ENCODE measurements at places on chromosomes 3 and 15.

- peak; percentile 66 for DNase-seq
Observed at GRCh38 chr3:38205472-38205805, 40.1 kb downstream of the OXSR1 start.

DNA sequence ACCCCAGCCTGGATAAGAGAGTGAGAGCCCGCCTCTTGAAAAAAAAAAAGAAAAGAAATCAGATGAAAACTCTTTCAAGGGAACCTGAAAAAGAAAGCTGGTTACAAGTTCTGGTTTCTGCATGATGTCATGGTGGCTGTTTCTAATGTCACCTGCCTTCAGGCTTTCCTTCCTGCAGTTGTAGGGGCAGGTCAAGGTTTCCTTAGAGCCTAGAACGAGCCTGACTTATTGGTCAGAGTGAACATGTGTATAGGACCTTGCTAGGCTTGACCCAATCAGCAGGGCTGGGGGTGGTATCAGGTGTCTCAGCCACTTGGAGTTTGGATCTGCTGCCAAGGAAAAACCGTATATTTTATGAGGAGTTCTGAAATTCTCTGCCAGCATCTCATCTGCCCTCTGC is 3.8 kb downstream of the IVD start:
- DNase-seq, result no peak

DNA sequence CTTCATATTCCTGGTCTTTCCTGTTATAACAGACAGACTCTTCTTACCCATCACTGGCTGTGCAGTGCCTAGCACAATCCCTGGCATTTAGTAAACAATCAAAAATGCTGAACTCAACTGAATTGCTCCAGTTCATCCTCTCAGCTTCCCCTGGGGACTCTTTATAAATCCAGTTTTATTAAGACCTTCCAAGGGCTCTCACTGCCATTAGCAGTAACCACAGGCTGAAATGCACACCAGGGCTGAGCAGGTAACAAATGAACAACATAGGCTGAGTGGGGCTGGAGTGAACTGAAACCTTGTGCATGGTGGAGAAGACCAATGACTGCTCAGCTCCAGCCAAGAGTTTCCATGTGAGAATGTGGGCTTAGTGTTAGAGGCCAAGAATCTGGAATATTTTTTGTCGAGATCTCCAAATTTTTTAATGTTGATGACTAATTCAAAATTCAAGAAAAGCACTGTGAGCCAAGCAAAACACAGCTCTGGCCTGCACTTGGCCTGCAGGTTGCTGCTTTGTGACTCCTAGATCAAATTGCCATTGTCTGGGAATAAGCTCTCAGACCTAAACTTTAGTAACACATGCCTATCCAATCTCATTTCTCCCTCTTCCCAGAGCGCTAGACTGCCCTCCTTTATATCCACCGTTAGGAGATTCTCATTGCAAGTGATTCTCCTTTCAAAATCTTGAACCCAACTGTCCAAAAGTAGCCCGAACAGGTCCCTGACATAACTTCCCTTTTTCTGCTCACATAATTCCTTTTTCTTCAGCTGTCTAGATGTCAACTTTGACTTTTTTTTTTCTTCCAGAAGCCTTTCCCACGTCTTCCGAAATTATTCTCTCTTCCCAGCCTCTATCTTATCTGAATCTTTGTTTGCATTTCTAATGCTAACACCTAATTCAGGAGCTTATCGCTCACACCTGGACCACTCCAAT is 7.4 kb downstream of the SQOR start:
- no peak for DNase-seq

DNA sequence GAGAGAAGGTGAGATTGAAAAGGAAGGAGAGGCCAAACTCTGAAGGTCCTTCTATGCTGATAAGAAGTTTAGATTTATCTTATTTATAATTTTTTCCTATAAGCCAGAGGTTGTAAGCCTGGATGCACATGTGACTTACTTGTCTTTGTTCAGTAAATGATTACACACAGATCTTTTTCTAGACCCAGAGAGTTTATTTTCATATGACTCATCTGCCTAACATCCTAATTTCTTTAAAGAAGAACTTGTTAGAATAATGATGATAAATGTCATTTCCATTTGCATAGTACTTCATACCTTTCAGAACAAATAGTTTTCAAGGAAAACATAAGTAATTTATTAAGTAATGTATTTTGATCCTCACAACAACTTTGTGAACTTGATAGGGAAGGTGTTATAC is 434.8 kb upstream of the DPH6 start:
- DNase-seq, result no peak

GRCh38 chr3:52086461-52086860 is 30.1 kb upstream of the DUSP7 start:
- DNase-seq, result no peak

- DNase-seq, result no peak
Observed at GRCh38 chr3:188465311-188465710, 311.4 kb downstream of the LPP start.

GRCh38 chr3:172675441-172676193 is 35.2 kb downstream of the NCEH1 start:
- peak; percentile 82 for DNase-seq

GRCh38 chr15:29550834-29551465 is 271.3 kb downstream of the TJP1 start:
- DNase-seq, result no peak

- no peak for DNase-seq
Observed at GRCh38 chr3:60274646-60275045, 976.6 kb downstream of the FHIT start.

GRCh38 chr3:100136921-100137320 is 22.6 kb upstream of the FILIP1L start:
- no peak for DNase-seq

DNA sequence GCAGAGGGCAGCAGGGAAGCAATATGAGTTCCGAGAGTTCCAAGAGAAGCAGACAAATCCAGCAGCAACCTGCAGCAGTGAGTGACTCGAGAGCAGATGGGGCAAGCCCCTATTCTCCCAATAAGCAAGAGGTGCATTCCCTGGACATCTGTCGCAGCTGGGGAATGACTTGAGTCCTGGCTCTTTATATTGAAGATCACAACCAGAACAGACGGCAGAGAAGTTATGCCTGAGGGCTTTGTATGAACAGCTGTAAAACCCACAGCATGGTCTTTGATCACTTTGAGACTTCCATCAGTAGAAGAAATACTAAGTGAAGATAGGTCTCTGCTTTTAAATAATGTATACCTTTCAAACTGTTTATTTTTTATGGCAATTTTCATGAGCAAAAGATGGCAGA is 23.6 kb upstream of the C3orf22 start:
- DNase-seq, result no peak

GRCh38 chr15:64355348-64355943 is 527 bp downstream of the CSNK1G1 start:
- peak; percentile 52 for DNase-seq

DNA sequence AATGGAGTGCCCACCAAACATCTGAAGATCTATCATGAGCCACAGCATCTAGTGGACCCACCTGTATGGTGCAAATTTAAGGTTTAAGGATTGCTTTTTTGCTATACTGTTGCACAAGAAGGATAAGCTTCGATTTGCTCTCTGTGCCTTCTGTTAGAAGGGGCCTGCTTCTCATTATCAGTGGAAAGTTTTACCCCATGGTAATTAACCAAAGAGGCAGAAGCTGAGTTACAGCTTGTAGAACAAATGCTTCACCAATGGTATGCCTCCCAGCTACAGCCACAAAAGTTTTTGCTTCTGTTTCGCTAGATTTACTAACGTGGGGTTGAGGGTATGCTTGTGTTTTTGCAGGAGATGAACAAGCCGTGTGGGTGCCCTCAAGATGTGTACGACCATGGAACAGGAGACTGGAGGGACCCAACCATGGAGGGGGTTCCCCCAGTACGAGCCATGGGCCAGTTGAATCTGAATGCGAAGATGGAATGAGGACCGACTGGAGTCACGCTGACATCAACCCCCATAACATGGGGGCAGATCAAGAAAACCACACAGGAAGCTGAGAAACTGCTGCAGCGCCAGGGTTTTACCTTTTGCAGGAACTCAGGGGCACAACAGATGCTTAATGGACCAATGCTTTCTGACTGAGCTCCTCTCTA is 43.5 kb downstream of the ACAD9 start:
- DNase-seq, result no peak

DNA sequence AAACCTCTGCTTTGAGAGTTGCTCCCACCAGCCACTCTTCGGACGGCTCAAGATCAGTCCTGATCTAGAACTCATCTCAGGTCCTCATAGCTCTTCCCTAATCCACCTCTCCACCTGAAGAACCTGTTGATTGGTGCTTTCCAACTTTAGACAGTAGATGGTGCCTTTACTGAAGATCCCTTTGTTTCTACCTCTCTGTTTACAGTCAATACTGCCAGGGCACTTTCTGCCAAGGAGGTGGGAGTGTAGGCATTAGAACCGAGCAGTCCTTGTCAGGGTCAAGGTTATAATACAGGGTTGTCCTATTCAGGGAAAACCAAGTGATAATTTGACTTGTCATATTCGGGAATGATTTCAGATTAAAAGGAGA is 1.2 kb downstream of the CGNL1 start:
- no peak for DNase-seq

DNA sequence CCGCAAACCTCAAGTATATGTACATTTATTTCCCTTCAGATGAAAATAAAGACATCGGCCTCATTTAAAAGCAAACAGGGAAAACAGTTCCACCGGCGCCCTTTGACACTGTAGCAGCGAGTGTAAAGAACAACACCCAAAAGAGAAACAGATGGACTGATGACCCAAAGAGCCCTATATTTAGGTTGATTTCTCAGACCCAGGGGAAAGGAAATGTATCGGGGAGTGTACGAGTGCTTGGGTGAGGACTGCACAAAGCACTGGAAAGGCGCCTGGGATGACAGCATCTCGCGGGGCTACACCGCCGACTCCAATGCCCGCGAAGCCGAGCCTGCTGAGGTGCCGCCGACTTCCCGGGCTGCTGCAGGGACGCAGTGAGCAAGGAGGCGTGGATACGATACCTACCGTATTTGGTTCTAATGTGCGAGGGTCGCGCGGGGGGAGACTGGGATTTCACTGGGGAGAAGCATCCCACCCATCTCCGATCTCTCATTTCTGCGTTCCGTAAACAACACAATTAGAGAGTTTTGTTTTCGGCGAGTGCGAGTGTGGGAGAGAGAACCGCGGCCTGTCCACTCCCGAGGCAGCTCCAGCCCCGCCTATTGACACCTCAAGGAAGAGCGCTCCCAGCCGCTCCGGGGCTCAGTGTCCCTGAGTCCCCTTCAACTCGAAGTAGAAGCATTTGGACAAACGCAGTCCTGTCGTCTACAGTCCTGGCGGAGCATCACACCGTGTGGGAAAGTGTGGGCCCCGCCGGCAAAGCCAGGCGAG is 2.0 kb downstream of the MECOM start:
- peak; percentile 44 for DNase-seq

GRCh38 chr15:60400944-60401343 is 3.2 kb upstream of the ANXA2 start:
- DNase-seq, result no peak

DNA sequence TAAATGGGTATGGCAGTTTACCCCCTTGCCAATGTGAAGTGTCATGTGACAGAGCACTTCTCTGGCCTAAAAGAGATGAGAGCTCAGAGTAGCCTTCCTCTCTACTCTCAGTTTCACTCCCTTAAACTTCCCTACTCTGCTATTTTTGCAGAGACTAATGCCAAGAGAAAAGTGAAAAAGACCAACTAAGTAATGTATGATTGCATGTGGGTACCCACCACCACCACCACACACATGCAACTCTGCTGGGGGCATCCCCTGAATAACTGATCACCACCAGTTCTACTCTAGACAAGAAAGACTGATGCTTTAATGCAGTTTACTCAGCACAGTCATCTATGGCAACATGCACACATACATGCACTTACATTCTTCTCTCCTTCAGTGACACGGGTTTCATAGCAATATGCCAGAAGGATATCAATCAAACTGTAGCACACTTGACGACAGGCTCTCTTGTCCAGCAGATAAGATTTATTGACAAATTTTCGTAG is 31.3 kb downstream of the SHQ1 start:
- DNase-seq, result no peak

DNA sequence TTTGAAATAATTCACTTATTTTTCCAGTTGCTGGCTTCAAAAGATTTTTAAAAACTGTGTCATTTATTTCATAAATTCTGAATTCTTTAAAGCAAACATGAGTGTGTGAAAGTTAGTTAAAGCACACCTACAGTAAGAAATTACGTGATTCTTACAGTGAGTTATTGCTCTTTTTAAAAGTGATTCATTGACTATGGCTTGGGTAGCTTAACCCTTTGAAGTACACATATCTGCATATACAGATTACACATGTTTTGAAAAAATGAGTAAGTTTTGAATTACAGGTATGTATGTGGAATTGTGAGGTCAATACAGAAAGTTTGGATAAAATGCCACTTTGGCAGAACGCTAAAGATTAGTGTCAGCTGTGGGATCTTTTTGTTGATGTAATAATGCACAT is 64.5 kb upstream of the MBNL1 start:
- DNase-seq, result peak; percentile 46

GRCh38 chr3:136409549-136409948 is 159.4 kb downstream of the PCCB start:
- DNase-seq, result no peak

- DNase-seq, result no peak
Observed at GRCh38 chr3:8348076-8348475, 153.5 kb upstream of the LMCD1 start.

- peak; percentile 15 for DNase-seq
Observed at GRCh38 chr15:80264031-80264430, 12.0 kb upstream of the CTXND1 start.

- DNase-seq, result peak; percentile 55
Observed at GRCh38 chr3:172698631-172699030, 12.2 kb downstream of the NCEH1 start.

DNA sequence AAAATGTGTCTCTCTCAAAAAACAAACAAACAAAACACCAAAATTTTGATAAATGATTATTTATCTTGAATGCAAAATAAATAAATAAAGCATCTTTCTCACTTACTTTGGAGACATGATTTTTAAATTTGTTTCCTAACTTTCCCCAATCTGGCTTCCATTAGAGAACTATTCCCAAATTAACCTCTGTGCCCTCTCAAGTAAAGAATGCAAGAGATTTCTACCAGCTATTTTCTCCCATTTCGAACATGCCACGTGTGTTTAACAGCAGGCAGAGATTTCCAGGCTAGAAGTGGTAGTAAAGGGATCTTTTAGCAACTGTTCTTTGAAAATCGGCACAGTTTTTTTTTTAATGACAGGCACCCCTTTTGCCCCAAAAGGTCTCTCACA is 269.1 kb downstream of the SHQ1 start:
- no peak for DNase-seq

- no peak for DNase-seq
Observed at GRCh38 chr3:6935970-6936369, 75.1 kb downstream of the GRM7 start.

- no peak for DNase-seq
Observed at GRCh38 chr3:136277634-136278033, 27.5 kb downstream of the PCCB start.

DNA sequence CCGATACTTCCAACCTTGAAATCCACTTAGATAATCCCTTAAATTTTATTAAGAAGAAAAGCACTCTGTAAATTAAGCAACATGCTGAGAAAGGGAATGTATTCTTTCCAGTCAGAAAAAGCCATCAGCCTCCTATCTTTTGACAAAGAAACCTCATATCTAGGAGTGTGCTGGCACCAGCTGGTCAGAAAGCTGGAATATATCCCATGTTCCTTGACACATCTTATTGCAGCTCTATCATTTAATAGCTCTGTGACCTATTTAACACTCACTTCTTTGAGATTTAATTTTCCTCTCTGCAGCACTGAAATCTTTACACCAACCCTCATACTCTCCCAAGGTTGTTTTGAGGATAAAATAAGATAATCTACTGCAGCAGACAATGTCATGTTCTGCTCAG is 30.4 kb upstream of the CAPN7 start:
- no peak for DNase-seq

GRCh38 chr3:58041826-58042324 is 33.7 kb downstream of the FLNB start:
- peak; percentile 38 for DNase-seq

GRCh38 chr15:89157918-89158564 is 63.3 kb downstream of the RLBP1 start:
- DNase-seq, result no peak
